Body of pancreas (tissue), 4 donors: ENCODE measurements at places on chromosomes 3 and 15. TPM values are rescaled to one million over a fixed set of nuclear protein-coding genes. Genes with fewer than 3 reads are reported as not detected.

- H3K36me3 ChIP-seq: no peaks in the 10 kb centered on the region
- H3K4me1 ChIP-seq: peaks cover 42% of the 10 kb centered on the region
- DNase-seq: no peak
- H3K4me3 ChIP-seq: no peak overlapping the region
- H3K27me3 ChIP-seq: no peaks in the 10 kb centered on the region
Measured at GRCh38 chr3:73026111-73026759, 29.6 kb downstream of the PPP4R2 start.

WDR73 gene
- total RNA-seq: 21.1 TPM

CCR3 gene
- not detected for total RNA-seq

U2SURP gene
- 65.4 TPM for total RNA-seq

- no peak overlapping the region for H3K4me3 ChIP-seq
- H3K27ac ChIP-seq: no peak overlapping the region
- DNase-seq: no peak
- H3K4me1 ChIP-seq: no peaks in the 10 kb centered on the region
Measured at GRCh38 chr15:36499412-36500389, 79.7 kb upstream of the CDIN1 start.

GRCh38 chr3:173650596-173650995, 253.1 kb downstream of the NLGN1 start:
- H3K27me3 ChIP-seq: no peaks in the 10 kb centered on the region
- H3K4me3 ChIP-seq: no peak overlapping the region
- H3K27ac ChIP-seq: no peak overlapping the region

GRCh38 chr3:196489747-196490146, 13.8 kb downstream of the RNF168 start:
- no peaks in the 10 kb centered on the region for H3K27me3 ChIP-seq
- H3K4me3 ChIP-seq: no peak overlapping the region
- peaks cover 4% of the 10 kb centered on the region for H3K36me3 ChIP-seq
- no peak for DNase-seq

PSTPIP1 gene
- total RNA-seq: 3.6 TPM

GRCh38 chr3:174659511-174659910, 199.6 kb upstream of the NAALADL2 start:
- H3K4me1 ChIP-seq: no peaks in the 10 kb centered on the region
- no peak for DNase-seq
- no peaks in the 10 kb centered on the region for H3K27me3 ChIP-seq

DNA sequence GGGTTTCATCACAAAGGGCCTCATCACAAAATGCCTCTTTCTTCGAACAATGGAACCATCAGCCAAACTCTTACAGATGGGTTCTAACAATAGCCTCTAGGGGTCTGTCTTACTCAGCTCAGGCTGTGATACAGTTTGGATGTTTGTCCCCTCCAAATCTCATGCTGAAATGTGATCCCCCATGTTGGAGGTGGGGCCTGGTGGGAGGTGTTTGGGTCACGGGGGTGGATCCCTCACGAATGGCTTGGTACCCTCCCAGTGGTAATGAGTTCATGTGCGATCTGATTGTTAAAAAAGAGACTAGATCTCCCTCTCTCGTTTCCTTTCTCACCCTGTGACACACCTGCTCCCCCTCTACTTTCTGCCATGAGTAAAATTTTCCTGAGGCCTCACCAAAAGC, 47.9 kb upstream of the LIPC start:
- no peak for DNase-seq
- H3K27ac ChIP-seq: no peak overlapping the region
- H3K4me3 ChIP-seq: no peak overlapping the region
- H3K4me1 ChIP-seq: no peaks in the 10 kb centered on the region
- no peaks in the 10 kb centered on the region for H3K27me3 ChIP-seq
